ENCODE measurements at places on chromosomes 2 and 18.

- no peak for DNase-seq
Observed at GRCh38 chr2:95670167-95670566, 78.4 kb downstream of the TRIM43 start.

GRCh38 chr2:106095478-106096298, 98.4 kb downstream of the UXS1 start:
- DNase-seq: peak; percentile 69

GRCh38 chr18:46051731-46052461, 20.2 kb downstream of the PSTPIP2 start:
- no peak for DNase-seq

GRCh38 chr2:206282746-206283145, 8.3 kb downstream of the ZDBF2 start:
- no peak for DNase-seq

- DNase-seq: no peak
Observed at GRCh38 chr18:5543773-5544389, at the start of gene EPB41L3. TSS of gene EPB41L3 (minus strand) at chr18:5543997. CDS start at chr18:5489183, 54,814 bp downstream.

- DNase-seq: no peak
Observed at GRCh38 chr2:70708376-70709199, 59.4 kb downstream of the ADD2 start.

DNA sequence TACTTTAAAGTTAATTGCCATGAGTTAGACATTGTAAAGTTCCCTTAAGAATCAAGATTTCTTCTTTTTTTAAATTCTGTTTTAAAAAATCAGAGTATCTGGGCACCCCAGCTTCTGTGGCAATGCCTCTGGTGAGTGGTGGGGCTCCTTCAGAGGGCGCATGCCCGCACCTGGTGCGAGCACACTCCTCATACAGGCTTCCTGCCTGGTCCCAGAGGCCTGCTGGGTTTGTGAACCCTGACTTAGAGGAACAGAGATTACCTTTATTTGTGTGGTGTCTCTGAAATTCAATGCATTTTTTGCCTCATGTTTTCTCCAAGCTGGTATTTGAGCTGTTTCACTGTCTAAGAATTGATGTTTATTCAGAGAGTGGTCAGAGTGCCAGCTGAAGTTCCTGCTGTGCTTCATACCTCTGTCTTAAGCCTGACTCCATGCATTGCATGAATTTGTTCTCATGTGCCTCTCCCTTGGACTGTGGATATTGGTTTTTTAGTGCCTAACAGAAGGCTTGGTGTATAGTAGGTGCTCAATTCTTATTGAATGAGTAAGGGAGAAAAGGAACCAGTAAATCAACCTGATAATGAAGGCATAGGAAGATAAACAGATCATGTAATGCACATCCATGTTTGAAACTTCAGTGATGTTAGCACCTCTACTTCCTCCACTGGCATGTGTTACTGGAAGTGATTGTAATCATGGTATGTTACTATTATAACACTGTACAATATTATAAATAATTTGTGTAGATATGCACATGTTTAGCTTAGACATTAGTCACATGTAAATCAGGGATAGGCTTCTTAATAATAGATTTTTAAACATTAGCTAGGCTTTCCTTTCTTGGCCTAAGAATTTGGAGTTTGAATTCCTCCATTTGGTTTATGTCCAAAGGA, 29.0 kb downstream of the PHLPP1 start:
- DNase-seq: no peak
